ENCODE measurements at places on chromosomes 12 and 14.

- no peak for DNase-seq
Measured at GRCh38 chr12:109170324-109170723, 53.9 kb downstream of the ACACB start.

GRCh38 chr14:38073641-38074040 lies 134.1 kb upstream of the SSTR1 start:
- no peak for DNase-seq

- no peak for DNase-seq
Measured at GRCh38 chr14:99391671-99392070, 89.0 kb downstream of the SETD3 start.

DNA sequence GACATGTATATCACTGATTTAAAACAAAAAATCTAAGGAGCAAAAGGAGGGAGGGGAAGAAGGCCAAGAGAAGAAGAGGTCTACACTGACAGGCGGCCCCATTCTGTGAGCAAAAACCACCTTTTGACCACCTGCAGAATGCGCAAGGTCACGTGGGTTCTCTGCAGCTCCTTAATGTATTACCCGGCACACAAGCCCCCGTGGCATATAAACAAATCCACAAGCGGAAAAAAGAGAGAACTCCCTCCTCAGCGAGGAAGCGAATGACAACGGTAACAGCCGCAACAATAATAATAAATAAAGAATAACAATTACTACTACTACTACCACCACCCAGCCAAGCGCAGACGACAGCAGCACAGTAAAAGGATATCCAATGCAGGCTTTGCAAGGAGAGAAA lies 1.3 kb downstream of the KSR2 start:
- DNase-seq = no peak

DNA sequence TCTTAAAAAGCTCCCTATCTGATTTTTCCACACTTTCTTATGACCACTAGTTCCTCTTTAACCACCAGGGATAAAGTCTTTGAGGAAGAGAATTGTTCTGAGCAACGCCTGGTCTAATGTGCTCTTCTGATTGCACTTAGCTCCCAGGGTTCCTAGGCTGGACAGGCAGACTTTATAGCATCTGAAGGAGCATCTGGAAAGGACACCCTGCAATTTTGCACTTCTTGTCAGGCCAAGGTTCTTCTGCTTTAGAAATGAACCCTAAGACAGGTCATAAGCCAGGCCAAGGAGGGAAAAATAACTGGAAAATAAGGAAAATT lies 126.3 kb downstream of the KTN1 start:
- DNase-seq = no peak

- no peak for DNase-seq
Measured at GRCh38 chr14:75342762-75343599, 64.4 kb downstream of the FOS start.

DNA sequence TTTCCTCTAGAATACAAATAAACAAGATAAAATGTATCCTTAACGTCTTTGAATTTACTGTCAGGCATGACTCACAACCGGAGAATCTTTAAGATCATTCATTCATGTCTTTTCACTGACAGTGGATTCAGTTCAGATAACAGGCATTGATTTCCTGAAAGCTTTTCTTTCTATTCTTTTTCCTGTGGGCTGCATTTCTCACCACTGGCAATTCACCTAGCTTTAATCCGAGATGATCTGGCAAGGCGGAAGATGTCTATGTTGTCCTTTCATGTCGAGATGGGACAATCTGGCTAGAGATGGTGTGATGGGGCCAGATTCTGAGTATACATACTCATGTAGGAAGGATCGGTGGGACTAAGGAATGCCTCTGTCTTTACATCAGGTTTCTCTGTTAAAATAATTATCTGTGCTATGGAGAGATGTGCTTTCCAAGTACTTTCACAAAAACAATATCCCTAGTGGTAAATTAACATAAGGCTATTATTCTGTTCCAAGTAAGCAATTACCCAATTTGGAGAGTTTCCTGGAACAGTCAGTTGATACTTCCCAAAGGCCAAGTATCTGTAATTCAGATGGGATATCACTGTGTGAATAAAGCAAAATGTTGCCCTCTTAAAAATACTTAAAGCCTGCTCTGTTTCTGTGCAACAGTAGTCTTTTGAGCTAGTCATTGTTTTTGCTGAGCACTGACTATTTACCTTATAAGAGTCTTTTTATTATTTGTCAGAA lies 17.8 kb downstream of the ACSS3 start:
- DNase-seq = no peak

DNA sequence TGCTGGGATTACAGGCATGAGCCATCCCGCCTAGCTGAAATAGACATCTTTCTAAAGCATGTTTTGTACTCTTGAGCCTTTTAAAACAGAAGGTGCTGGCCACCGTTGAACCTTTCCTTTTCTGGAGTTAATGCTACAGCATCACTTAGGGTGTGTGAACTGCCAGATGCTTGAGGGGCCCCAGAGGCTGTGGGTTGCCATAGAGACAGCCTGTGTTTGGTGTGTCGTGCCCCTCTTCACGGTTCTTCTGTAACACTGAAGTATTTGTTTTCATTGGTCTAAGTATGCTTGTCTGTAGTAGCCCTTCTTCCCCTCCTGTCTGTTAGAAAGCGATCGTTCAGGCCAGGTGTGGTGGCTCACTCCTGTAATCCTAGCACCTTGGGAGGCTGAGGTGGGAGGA lies 30.8 kb downstream of the PLEKHG3 start:
- DNase-seq = no peak

GRCh38 chr14:68951035-68951797 lies 27.9 kb downstream of the ACTN1 start:
- DNase-seq = peak; percentile 93

- no peak for DNase-seq
Measured at GRCh38 chr12:68861890-68862289, 53.9 kb downstream of the MDM2 start.

GRCh38 chr14:100323942-100324307 lies 786 bp downstream of the SLC25A47 start:
- no peak for DNase-seq

DNA sequence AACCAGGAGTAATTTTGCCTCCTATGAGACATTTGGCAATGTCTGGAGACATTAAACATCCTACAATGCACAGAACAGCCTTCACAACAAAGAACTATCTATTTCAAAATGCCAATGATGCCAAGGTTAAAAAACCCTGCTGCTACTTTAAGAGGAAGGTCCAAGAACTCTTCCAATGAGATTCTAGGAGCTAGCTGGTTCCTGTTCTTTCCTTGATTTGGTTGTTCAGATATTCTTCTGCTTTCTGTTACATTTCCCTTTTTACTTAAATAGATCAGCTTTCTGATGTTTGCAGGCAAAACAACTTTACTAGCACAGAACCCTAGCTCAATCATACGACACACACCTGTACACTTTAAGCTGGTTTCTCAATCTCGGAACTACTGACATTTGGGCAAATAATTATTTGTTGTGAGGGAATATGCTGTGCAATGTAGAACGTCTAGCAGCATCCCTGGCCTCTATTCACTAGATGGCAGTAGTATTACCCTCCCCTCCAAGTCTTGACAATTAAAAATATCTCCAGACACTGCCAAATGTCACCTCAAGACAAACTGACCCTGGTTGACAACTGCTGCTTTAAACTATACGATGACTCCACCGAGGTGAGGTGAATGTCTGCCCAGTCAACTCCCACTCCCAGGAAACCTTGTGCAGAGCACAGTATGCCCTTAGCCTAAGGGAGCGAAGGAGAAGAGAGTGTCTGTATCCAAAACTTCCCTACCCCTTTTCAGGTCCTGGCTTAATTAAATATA lies 4.4 kb downstream of the BLTP3B start:
- DNase-seq = no peak
